ENCODE measurements at places on chromosomes 4 and X. TPM values are rescaled to one million over a fixed set of nuclear protein-coding genes. Genes with fewer than 3 reads are reported as not detected.

Gene KLHL15
- 7.7 TPM for total RNA-seq

Gene RAB9B
- 1.1 TPM for total RNA-seq

Gene SCML1
- 5.7 TPM for total RNA-seq

Gene TET2
- 6.3 TPM for total RNA-seq

Gene FAT4
- total RNA-seq, result 31.2 TPM

Gene FAM184B
- total RNA-seq, result not detected

Gene VCX
- total RNA-seq, result not detected

Gene PRSS12
- 15.2 TPM for total RNA-seq

Gene ZNF157
- not detected for total RNA-seq

Gene HERC5
- 4.0 TPM for total RNA-seq

Gene DCAF12L2
- not detected for total RNA-seq

Gene MAGEE1
- total RNA-seq, result 0.65 TPM

Gene SLC10A6
- 3.1 TPM for total RNA-seq

Gene TCEANC
- 2.1 TPM for total RNA-seq

Gene TRIM75
- total RNA-seq, result not detected

Gene CXCL8
- total RNA-seq, result 18.1 TPM

Gene SLC10A7
- total RNA-seq, result 15.7 TPM

Gene XPNPEP2
- not detected for total RNA-seq

Gene SLC2A9
- 1.3 TPM for total RNA-seq

Gene DCAF12L1
- 0.13 TPM for total RNA-seq

Gene BCORL1
- 2.4 TPM for total RNA-seq

Gene NAP1L2
- 3.0 TPM for total RNA-seq

Gene AKAP14
- total RNA-seq, result not detected

Gene MTMR8
- 0.49 TPM for total RNA-seq

Gene PLP1
- total RNA-seq, result not detected

Gene CCDC110
- 0.94 TPM for total RNA-seq

Gene CPXCR1
- total RNA-seq, result not detected

Gene POLA1
- 14.4 TPM for total RNA-seq

Gene CYBB
- total RNA-seq, result not detected

Gene PSAPL1
- total RNA-seq, result not detected

Gene TRIML2
- total RNA-seq, result 3.1 TPM

Gene CDKN2AIP
- 13.8 TPM for total RNA-seq

Gene TEX11
- total RNA-seq, result not detected

Gene GAGE13
- not detected for total RNA-seq

Gene TEX13D
- total RNA-seq, result not detected

Gene ARAP2
- total RNA-seq, result 1.1 TPM

Gene FGFBP1
- not detected for total RNA-seq

Gene SPANXN2
- not detected for total RNA-seq

Gene CDS1
- 0.06 TPM for total RNA-seq

Gene POU3F4
- not detected for total RNA-seq

Gene RS1
- not detected for total RNA-seq

Gene CPZ
- total RNA-seq, result under 0.01 TPM

Gene NWD2
- not detected for total RNA-seq

All from bladder microvascular endothelial cell (primary cell).